ENCODE measurements at places on chromosomes 1 and 21.

DNA sequence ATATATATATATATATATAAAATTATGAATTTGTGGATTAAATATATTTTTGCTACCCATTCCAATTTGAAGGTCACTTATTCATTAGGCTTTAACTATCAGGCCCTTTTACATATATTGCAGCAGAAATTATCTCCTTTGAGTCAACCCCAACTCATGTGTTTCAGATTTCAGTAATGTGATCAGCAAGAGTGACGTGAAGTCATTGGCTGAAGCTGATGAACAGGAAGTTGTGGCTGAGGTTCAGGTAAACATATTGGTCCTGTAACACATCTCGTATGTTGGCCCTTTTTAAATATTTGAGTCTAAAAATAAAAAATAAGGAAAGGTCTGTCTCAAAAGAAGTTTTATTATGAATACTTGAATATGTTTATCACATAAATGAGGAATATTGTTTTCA is 8.5 kb downstream of the VPS45 start:
- DNase-seq: no peak

- DNase-seq: no peak
Measured at GRCh38 chr21:31524140-31524539, 135.4 kb upstream of the SOD1 start.

GRCh38 chr1:7929637-7930036 is 11.0 kb downstream of the TNFRSF9 start:
- peak; percentile 28 for DNase-seq

DNA sequence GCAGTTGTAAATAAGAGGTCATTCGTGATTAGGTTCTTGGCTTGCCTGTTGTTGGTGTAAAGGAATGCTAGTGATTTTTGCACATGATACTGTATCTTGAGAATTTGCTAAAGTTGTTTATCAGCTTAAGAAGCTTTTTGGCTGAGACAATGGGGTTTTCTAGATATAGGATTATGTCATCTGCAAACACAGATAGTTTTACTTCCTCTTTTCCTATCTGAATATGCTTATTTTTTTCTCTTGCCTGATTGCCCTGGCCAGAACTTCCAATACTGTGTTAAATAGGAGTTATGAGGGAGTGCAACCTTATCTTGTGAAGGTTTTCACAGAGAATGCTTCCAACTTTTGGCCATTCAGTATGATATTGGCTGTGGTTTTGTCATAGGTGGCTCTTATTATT is 576.1 kb upstream of the RGS18 start:
- no peak for DNase-seq

GRCh38 chr1:44707959-44708831 is 22.8 kb downstream of the RNU5D-1 start:
- DNase-seq: no peak

GRCh38 chr1:198491028-198491427 is 49.5 kb downstream of the ATP6V1G3 start:
- DNase-seq: no peak

GRCh38 chr1:64986903-64987871 is 20.8 kb upstream of the JAK1 start:
- no peak for DNase-seq

DNA sequence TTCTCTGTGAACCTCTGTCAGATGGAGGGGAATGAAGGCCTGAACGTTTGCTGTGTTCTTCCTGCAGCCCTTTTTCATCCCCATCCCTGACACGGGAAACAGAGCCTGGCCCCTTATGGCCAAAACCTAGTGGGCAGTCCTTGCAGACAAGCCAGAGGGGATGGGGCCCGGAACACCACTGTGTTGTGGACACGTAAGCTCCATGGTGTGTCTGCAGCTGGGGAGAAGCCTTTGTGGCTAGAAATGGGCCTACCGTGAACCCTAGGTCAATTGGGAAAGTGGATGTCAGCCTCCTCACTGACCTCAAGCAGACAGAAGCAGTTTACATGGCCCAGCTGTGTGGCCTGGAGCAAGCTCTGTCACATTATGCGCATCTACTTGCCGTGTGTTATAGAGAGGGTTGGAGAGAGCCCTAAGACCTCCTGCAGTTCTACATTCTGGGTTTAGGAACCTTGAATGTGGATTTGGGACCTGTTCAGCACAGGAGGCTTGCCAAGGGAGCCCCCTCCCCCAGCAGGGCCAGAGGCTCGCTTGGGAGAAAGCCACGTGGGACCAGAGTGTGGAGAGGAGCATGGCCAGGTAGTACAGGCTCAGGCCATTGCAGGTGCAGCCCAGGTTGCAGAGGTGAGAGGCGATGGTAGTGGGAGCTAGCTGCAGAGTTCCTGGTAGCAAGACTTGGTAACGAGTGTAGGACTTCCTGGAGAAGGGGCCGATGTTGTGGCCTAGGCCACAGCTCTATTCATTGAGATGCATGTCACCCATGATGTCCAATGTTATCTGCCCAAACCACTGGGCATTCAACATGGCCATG is 20.7 kb downstream of the PARS2 start:
- DNase-seq: no peak

GRCh38 chr1:71737768-71738167 is 544.6 kb downstream of the NEGR1 start:
- no peak for DNase-seq

DNA sequence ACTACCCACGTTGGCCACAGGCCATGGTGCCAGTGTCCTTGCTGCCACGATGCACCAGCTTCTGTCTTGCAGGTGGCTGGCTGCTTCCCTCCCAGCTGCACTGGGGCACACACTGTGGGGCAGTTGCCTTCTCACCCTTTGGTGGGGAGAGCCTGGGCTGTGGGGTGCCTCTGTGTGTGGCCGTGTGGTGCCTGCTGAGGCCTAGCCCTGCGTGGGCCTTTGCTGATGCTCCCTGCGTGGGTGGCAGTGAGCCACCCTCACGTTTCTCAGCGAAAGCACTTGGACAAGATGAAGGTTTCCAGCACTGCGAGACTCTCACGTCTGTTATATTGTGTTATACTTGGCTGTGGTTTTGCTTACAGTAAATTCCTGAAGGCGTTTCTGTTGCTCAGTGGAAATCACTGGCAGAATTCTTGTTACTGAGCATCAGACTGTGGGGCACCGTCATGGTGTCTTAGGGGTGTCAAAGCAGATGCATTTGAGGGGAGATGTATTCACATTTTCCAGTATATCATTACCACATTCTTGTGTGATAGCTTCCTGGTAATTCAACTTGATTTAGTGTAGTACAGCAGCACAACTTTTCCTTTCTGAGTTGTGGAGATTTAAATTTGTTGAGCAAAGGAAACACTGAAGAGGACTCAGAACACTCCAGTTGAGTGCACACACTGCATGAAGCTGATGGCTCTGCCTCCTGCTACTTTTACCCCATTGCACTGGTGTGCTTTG is 124.7 kb downstream of the PCBP3 start:
- no peak for DNase-seq

DNA sequence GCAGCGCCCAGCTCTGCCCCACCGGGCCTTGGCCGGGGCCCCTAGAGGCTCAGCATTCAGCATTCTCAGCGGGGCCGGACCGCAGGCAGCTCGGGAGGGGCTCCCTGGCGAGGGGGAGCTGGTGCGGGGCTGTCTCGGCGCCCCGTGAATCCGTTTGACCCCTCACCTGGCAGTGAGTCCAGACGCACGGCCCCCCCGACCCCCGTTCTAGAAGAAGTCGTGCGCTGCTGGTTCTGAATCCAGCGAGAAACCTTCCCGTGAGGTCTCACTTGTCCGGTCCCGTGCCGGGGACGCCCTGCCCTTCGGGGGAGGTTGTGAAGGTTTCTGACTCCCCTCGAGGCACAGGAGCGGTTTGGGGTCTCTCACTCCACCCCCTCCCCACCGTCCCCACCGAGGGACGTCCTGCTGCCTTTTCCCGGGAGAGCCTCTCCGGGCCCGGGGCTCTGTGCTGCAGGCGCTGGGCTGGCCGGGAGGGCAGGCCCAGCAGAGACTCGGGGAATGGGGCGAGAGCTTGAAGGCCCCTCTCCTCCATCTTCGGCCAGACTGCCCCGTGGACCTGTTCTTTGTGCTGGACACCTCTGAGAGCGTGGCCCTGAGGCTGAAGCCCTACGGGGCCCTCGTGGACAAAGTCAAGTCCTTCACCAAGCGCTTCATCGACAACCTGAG is 655 bp downstream of the COL6A1 start:
- DNase-seq: peak; percentile 14

GRCh38 chr1:191255354-191256054 is 777.8 kb upstream of the BRINP3 start:
- DNase-seq: no peak

GRCh38 chr1:4939266-4939665 is 284.9 kb downstream of the AJAP1 start:
- DNase-seq: no peak
